ENCODE measurements at places on chromosomes 5 and 9. TPM values are rescaled to one million over a fixed set of nuclear protein-coding genes. Genes with fewer than 3 reads are reported as not detected.

DNA sequence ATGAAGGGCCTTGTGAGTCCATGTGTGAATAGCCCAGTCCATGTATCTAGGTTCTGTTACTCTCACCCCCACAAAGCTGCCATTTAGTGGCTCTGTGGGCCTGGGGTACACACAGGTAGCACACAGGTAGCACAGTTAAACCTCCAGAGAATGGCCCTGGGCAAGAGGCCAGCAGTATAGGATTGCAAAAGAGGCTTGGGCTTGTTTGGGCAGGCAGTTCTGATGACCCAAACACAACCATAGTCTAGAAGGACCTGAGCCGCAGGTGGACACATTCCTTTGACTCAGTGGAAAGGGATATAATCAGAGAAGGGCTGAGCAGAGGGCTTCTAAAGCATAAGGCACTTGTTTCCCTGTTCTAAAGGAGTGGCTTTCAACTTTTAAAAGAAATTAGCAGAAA is 326.8 kb upstream of the SGCD start:
- no peak for DNase-seq

DNA sequence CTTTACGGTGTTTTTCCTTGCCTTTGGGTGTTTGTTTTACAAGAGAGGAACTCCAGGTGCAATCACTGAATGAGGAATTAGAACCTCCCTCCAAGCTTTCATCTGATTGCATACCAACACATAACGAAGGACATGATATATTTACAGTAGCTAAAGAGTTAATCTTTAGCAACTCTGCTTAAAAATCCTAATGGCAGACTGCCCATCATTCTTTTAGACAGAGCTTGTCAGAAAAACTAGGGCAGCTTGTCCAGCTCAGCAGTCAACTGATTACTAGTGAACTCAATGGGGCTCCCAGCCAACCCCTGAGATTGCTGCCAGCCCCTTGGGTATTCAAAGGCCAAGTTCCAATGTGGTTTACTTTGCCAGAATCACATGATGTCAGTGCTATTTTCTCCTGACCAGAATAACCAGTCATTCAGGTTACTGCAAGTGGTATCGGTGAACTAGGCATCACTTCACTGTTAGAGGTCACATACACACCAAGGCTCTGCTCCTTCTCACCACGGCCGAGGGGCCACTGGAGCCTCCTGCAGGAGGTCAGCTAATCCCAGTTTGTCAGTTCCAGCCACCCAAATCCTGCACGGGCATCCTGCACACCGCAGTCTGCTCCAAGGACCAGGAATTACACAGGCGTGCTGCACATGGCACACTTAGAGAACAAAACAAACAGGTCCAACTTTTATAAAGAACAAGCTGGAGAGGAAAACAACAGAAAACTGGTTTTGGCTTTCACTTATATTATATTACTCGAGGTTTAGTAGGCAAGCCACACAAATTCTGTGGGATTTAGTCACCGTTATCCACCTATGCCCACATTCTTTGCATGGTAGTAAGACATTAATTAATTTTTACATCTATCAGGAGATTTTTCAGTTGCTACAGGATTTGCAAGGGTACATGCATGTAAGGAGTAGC is 62.5 kb downstream of the NFIB start:
- DNase-seq = peak; percentile 96

KIF24 gene
- 0.63 TPM for polyA plus RNA-seq

NOTCH1 gene
- 24.7 TPM for polyA plus RNA-seq

GRCh38 chr5:1751864-1752822 is 47.5 kb downstream of the MRPL36 start:
- no peak for DNase-seq

DNA sequence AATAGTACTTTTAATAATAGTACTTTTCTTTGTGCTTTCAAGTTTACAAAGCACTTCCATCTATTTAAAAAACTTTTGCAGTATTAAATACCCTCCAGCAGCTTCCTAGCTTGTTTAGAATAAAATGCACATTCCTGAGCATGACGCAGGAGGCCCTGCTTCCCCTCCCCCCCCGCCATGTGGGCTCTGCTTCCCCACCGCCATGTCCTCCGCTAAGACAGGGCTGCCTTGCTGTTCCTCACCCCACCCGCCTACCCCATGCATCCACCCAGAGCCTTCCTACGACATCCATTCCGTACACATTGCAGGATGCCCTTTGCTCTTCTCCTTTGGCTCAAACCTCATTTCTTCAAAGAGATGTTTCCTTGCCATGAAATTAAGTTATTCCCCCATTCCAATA is 205.9 kb upstream of the MSX2 start:
- DNase-seq = no peak

DNA sequence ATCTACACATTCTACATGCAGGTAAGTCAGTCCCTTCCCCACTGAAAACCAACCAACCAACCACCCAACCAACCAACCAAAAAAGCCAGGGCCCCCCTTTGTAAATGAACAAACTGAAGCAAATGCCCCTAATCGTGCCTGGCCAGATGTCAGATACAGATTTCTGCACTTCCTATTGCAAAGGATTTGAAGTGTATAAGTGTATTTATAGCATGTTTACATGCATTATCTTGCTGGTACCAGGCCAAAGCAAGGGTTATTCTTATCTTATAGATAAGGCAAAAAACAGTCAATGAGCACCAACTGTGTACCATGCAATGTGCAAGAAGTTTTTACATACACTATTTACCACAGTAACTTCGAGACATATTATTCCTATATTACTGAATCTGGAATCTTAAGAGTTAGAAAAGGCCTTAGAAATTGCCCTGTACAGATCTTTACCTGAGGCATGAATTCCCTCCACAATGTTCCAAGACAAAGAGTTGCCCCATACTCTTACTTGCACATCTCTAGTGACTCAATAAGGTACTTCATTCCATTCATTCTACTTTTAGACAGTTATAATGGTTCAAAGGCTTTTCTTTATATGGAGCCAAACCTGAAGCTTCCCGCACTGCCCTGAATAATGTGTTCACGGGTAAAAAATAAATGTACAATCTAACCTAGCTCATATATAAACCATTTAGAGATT is 51.7 kb upstream of the NR5A1 start:
- DNase-seq = no peak

DNA sequence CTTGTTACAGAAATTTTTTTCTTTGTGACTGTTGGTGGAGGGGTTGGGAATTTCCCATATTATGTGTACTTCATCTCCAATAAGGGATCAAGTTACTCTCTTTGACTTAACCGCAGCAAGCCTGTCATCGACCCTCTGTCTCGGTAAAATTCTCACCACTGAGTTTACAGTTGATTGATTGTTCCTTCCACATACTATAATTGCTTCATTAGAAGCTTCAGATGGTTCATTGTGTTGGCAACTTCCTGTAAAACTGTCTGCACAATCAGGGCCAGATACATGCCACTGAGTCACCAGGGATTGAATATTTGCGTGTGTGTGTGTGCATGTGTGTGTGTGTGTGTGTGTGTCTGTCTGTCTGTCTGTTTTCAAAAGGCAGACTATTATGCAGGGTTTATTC is 176.6 kb downstream of the ZNF462 start:
- DNase-seq = no peak

GRCh38 chr5:55437452-55437851 is 97.3 kb downstream of the PLPP1 start:
- no peak for DNase-seq

GRCh38 chr5:119332978-119333401 is 22.8 kb upstream of the TNFAIP8 start:
- no peak for DNase-seq

DNA sequence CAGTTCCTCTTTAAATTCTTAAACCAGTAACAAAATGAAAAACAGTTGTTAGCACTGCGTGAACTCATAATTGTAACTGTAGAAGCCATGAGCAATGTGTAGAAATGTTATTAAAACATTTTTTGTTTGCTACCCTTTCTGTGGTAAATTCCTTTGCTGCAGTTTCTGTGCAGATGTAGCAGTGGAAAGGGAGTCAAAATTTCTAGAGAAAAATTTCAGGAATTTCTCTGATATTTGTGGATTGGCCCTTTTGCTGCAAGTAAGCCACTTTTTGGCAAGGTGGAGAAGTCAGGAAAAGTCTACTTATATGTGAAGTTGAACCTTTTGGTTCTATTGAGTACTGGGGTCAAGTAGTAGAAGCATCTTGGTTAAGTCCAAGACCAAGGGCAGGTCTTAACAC is 10.1 kb downstream of the FBXL7 start:
- DNase-seq = no peak

- DNase-seq = no peak
Observed at GRCh38 chr5:82720213-82721086, 356.7 kb downstream of the TMEM167A start.

- no peak for DNase-seq
Observed at GRCh38 chr5:180807654-180808414, 5.2 kb upstream of the MGAT1 start.

All from lung (tissue), 17 donors.